ENCODE measurements at places on chromosomes 12 and 14. TPM values are rescaled to one million over a fixed set of nuclear protein-coding genes. Genes with fewer than 3 reads are reported as not detected.

The KRT4 gene
- 20.7 TPM for total RNA-seq

The TAS2R19 gene
- total RNA-seq, result not detected

The RPGRIP1 gene
- total RNA-seq, result not detected

The SLC25A47 gene
- total RNA-seq, result not detected

DNA sequence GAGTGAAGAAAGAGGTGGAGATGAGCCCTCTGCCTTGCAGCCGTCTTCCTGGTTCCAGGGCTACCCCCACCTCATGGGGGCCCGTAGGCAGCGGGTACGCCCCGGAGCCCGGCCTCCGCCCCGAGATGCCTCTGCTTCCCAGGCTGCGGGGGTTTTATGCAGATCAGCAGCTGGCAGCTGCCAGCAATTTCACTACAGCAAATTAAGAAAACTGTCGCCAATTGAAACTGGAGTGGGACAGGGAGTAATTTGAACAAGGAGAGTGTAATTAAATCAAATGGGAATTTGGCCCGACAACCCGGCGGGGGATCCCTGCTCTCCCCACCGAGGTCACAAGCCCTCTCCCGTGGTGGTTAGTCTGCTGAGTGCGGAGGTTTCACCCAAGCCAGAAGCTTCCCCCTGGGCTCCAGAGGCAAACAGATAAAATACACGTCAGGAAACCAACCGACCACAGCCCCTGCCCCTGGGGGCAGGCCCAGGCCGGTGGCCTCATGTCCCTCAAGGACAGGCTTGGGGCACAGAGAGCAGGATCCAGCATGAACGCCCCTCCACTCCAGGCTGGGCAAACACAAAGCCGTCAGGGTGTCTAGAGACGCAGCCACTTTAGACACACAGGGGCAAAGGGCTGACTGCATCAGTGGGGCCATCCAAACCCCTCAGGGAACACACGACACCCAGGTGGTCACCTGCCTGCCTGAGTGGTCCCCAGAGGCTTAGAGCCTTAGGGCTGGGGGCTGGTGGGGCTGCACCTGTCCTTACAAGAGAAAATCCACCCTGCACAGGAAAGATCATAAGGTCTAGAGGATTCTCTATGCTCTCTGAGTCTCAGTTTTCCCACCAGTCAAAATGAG lies 53.8 kb downstream of the TESC start:
- H3K4me1 ChIP-seq, result 0 out of 2 replicates have a peak, but pooled peaks cover 4% of the 10 kb centered on the region
- no peak overlapping the region for H3K4me3 ChIP-seq
- H3K27ac ChIP-seq, result no peak overlapping the region
- DNase-seq, result no peak
- no peaks in the 10 kb centered on the region for H3K36me3 ChIP-seq
- H3K27me3 ChIP-seq, result no peaks in the 10 kb centered on the region

DNA sequence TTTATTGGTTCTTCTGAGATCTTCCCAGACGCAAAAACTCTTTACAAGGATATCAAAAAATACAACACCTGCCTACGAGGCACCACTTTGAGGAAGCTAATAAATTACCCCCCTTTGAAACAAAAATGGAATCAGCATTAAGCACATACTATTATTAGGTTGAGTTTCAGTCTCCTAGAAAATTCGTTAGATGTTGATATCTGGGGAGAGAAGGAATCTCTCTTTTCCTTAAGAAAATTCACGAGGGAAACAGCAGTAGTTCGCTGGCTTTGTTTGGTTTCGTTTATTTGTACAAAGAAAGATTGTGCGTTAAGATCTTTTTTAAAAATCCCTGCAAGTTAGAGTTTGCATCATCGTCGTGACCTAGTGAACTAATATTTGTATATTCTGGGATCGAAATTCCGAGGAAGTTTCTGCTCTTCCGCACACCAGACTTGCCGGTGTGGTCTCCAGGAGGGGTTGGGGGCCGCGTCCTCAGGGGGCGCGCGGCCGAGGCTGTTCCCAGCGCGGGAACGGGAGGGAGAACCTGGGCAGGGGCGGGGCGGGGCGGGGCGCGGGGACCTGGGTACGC lies 12.1 kb downstream of the NKX2-1 start:
- DNase-seq, result no peak
- no peak overlapping the region for H3K4me3 ChIP-seq
- H3K27ac ChIP-seq, result no peak overlapping the region
- H3K4me1 ChIP-seq, result no peaks in the 10 kb centered on the region

DNA sequence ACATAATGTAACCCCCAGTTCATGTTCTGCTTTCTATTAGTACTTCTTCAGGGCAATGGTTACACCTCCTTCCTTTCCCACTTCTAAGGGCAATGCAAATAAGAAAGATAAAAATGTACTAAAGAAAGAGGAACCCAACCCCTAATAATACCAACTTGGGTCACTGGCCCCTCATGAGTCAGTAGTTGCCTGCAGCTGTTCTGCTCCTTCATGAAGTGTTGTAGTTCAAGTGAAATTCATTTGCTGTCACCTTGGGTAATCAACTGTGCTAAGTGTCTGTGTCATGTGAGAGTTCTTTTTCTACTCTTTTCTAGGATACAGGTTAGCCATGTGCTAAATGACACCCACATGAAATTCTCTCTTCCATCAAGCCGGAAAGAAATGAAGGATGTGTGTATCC lies 91.8 kb downstream of the PLXNC1 start:
- no peak overlapping the region for H3K4me3 ChIP-seq
- H3K4me1 ChIP-seq, result no peaks in the 10 kb centered on the region
- H3K27ac ChIP-seq, result no peak overlapping the region
- H3K27me3 ChIP-seq, result peaks cover 83% of the 10 kb centered on the region
- no peaks in the 10 kb centered on the region for H3K36me3 ChIP-seq
- DNase-seq, result no peak

DNA sequence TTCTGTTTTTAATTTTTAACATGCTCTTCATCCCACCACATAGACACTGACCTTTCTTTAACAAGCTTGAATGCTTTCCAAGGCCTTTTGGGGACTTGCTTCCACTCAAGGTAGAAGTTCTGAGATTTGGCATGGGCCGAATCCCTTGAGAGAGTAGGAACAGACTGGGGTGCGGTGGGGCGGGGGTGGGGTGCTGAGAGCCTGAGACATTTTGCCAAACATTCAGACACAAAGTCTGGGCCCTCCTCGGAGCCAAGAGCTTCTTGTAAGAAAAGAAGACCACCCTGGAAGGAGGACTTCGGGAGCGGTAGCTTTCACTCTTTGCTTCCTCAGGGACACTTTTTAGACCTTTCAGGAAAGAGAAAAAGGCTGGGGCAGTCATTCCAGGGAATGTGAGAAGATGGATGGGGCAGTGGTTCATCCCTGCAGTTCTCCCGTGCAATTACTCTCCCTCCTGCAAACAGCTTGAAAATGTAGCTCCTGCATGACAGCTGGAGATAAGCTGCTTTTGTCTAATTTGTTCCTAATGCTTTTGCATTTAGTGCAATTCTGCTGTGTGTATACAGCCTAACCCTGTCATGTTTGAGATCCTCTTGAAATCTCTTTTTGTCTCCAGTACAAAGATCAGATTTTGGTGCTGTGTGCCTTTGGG lies 16.3 kb upstream of the MYO1H start:
- no peaks in the 10 kb centered on the region for H3K36me3 ChIP-seq
- H3K4me3 ChIP-seq, result no peak overlapping the region
- peaks cover 61% of the 10 kb centered on the region for H3K27me3 ChIP-seq

GRCh38 chr12:1608713-1609119 lies 14.3 kb upstream of the FBXL14 start:
- H3K36me3 ChIP-seq, result no peaks in the 10 kb centered on the region
- H3K4me1 ChIP-seq, result peaks cover 10% of the 10 kb centered on the region

The TMEM233 gene
- total RNA-seq, result not detected

GRCh38 chr12:71938728-71939385 lies at the start of gene TPH2:
TPH2 (plus strand) TSS chr12:71938845; CDS start chr12:71938987, 142 bp downstream.
- peaks cover 19% of the 10 kb centered on the region for H3K27me3 ChIP-seq
- DNase-seq, result peak; percentile 78
- H3K36me3 ChIP-seq, result no peaks in the 10 kb centered on the region
- peaks cover 8% of the 10 kb centered on the region for H3K4me1 ChIP-seq
- H3K4me3 ChIP-seq, result no peak within 1 kb of the TSS
